RWPE1 (cell line): ENCODE measurements at places on chromosomes 1 and 21.

DNA sequence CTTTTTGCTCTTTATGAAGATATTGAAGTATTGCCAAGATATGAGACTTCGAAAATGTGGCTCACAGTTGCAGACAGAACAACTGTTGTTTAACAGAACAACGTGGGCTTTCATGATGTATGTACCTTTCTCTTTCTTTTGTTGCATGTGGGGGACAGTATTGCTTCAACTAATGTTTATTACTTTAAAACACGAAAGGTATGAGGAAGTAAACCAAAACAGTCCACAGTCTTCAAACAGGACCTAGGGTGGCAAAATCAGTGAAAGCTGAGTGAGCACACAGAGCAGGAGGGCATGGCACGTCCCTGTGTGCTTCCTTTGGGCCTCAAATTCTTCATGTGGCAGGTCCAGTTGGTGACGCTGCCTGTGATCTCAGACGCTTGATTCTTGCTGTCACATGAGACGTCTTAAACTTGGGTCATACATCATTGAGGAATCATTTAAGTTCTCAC, 7.8 kb upstream of the CHAF1B start:
- DNase-seq = no peak

DNA sequence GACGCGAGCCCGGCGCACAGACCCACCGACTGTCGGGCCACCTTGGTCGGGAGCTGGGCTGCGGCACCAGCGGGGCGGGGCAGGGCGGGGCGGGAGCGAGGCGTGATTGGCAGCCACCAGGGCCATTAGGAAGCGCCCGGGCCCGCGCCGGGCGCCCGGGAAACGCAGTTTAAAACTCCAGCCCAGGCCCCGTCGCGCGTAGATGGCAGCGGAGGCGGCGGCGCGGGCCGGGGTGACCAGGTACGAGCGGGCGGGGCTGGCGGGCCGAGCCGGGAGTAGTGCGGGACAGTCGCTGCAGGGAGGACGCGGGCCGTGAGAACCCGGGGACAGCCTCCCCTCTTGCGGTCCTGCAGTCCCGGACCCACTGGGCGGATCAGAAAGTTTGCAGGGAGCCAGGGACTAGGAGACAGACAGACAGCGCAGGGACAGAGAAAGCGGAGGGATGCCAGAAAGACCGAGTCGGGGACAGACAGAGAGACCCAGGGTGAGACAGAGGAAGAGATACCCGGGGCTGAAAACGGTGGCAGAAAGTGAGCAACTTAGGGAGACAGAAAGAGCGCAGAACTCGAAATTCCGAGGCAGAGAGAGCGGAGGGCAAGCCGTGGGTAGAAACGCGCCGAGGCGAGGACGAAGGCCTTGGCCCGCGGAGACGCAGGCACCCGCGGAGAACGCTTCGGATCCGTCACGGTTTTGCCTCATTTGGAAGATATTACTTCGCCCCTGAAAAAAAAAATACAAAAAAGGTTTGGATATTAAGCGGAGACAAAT, at the start of gene DMBX1:
DMBX1 (plus strand) TSS at position 199 of the 768 bp plus-strand sequence. CDS start 17,175 bp downstream, outside the sequence.
- peak; percentile 84 for DNase-seq

DNA sequence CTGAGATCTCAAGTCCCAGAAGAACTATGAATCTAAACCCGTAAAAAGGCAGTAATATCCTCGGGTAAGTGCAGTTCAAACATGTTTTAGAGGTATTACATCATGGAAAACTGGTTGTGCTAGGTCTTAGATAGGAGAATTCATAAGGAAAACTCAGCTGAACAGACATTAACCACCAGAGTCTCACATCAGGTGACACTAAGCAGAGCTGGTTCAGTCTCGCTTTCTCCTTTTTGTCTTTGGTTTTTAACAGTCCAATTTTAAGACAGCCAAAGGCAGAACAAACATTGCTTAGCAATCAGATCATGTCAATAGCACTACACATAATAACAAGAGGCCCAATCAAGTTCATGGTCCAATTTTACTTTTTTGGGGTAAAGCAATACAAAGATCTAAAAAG, 63.1 kb upstream of the MUTYH start:
- DNase-seq = peak; percentile 40

- no peak for DNase-seq
These were observed 21.8 kb downstream of the CRYZL1 start for GRCh38 chr21:33619726-33620125.

GRCh38 chr1:119908661-119909060, 12.3 kb upstream of the ADAM30 start:
- DNase-seq = no peak
